Sciatic nerve (tissue), 2 donors: ENCODE measurements at places on chromosomes 3 and 15. TPM values are rescaled to one million over a fixed set of nuclear protein-coding genes. Genes with fewer than 3 reads are reported as not detected.
A peak's percentile ranks its signal among the peaks of the same experiment; 100 is the strongest.

DNA sequence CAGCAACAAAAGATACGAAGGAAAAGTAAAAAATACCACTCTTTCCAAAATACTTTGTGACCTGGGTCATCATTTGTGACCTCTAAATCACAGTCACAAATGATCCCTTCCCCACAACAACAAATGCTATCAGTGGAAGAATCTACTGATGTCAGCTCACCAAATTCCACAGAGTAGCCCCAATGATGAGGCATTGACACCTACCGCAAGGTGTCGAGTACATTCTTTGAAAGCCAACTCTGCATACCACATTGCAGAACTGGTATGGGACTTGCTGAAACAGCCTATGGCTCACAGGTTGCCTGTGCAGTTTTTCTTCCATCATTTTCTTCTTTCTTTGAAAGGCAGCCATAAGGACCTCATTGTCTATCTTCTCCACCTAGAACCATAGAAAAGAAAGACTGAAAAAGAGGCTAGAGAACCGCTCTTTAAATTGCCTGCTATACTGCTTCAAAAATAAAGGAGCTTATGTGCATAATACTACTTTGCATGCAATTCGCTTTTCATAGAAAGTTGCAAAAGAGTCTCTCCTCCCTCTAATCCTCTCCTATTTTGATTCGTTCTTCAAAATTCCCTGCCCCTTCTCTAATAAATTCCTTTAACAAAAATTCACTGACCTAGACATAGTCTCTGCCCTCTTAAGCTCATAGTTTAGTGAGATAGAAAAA lies 21.4 kb upstream of the KPNA1 start:
- DNase-seq: no peak

- no peak for DNase-seq
These were observed 23.3 kb downstream of the ST3GAL6 start for GRCh38 chr3:98786364-98787006.

DNA sequence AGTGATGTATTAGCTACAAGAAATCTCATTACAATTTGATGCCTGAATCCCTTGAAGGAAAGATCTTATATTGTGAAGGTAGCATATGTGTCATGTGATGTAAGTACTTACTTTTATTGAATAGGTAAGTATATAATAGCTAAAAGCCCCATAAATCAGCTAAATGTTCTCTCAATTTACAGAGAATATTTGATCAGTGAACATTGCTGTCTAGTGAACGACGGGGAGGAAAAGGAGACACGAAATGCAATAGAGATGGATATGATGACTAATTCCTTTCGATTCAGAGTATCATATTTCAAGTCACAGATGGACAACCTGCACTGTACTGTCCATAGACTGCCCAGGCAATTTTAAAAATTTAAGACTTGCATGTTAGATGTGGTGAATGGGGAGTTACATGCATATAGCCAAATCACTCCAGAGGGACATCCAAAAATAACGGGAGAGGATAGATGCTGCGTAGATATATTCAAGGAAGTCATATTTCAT lies 462.1 kb upstream of the CDIN1 start:
- DNase-seq: no peak

- DNase-seq: peak; percentile 82
These were observed 33.1 kb downstream of the MRAS start for GRCh38 chr3:138381413-138381901.

DNA sequence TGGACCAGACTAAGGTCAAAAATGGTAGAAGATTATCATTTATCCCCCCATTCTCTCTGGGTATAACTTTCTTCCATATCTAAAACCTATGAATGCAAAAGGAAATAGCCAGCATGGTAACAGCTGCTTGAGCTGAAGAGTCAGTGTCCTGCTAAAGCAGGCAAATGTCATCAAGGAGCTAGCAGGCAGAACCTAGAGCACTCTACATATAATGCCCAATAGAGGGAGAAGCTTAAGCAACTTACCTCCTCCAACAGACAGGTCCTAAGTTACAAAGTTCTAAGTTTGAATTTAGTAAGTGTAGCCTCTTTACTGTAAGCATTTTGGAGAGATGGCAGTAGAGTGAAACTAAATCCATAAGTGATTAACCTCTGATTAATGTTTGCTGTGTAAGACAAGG lies 7.7 kb downstream of the RAF1 start:
- no peak for DNase-seq

GRCh38 chr15:33699691-33700447 lies 268.4 kb upstream of the CHRM5 start:
- DNase-seq: no peak

DNA sequence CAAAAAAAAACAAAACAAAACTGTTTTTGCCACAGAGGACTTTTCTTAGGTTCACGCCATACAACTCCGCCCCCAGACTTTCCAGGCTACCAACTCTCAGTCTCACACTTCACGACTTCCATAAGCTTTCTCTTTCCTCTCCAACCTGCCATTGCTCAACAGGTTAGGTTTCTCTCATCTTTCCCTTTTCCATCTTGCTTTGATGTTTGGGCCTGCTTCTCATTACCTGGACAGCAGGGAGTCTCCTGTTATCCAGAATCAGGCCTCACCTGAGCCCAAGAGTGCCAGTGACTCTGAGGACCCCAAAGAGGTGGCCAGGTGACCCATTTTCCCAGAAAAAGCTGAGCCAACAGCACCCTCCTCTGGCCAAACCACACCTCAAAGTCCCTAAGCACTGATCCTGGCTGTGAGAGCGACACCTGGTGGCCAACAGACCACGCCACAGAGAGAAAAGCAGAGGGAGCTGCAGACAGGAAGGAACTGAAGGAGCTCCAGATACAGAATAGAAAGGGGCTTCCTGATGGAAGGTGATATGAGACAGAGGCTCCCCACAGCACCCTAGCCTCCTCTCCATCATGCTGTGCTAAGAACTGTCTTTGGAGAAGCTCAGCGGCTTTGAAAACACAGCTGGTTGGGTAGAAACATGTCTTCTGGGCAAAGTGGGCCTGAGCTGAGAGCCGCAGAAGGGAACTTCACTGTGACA lies 4.0 kb downstream of the CCDC51 start:
- DNase-seq: peak; percentile 92

The CD200R1 gene
- total RNA-seq: 3.2 TPM

GRCh38 chr3:63557912-63558311 lies 94.6 kb upstream of the SNTN start:
- no peak for DNase-seq

DNA sequence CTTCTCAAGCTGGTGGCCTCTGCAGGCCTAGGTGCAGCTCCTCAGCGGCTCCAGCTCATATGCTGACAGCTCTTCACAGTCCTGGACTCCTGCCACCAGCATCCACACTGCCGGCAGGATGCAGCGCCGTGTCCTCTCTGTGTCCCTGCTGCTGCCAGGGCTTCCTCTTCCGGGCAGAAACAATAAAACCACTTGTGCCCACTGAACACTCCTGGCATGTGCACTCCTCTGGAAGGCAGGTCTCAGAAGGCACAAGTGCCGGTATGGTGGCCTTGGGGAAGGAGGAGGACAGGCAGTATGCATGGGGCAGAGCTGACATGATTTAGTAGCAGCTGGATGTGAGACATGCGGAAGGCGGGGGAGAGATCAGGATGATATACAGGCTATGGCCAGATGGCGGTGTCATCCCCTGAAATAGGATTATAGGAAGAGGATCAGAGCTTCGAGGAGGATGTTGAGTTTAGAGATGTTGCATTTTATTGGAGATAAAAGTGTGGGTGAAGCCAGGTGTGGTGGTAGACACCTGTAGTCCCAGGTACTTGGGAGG lies 7.5 kb upstream of the MAN2A2 start:
- no peak for DNase-seq

DNA sequence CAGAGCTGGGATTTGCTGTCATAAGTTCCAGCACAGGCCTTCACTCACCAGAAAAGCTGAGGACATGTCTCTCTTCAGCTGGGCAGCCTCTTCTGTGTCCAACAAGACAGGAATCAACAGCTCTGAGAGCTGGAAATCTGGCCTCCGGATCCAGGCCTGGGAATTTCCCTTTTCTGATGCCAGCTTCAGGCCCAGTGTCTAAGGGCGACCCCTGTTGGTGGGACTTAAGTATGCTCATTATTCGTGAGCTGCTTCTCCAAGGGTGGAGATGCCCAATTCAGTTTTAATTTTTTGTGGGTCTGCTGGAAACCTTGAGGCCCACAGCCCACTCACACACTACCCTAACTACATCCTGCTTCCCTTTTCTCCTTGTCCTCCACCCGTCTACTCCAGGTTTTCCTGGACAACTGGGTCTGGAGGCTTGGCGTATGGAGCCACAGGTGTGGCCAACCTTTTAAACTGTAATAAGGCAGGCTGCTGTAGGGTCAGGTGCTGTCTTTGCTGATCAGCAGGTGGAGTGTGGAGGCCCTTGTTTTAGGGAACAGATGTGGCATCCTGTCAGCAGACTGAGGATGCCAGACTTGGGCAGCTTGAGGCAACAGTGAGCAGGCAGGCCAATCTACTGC lies 2.6 kb upstream of the CEMIP start:
- peak; percentile 87 for DNase-seq

DNA sequence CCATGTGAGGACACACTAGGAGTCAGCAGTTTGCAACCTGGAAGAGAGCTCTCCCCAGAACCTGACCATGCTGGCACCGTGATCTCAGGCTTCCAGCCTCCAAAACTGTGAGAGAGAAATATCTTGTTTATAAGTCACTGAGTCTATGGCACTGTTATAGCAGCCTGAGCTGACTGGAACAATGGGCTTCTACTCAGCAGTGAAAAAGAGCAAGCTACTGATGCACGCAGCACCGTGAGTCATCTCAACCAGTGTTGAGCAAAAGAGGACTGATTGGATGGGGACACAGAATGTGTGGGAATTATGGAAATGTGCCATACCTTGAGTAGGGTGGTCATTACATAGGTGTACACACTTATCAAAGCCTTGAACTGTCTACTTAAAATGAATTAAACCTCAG lies 230.4 kb downstream of the PLCL2 start:
- no peak for DNase-seq

DNA sequence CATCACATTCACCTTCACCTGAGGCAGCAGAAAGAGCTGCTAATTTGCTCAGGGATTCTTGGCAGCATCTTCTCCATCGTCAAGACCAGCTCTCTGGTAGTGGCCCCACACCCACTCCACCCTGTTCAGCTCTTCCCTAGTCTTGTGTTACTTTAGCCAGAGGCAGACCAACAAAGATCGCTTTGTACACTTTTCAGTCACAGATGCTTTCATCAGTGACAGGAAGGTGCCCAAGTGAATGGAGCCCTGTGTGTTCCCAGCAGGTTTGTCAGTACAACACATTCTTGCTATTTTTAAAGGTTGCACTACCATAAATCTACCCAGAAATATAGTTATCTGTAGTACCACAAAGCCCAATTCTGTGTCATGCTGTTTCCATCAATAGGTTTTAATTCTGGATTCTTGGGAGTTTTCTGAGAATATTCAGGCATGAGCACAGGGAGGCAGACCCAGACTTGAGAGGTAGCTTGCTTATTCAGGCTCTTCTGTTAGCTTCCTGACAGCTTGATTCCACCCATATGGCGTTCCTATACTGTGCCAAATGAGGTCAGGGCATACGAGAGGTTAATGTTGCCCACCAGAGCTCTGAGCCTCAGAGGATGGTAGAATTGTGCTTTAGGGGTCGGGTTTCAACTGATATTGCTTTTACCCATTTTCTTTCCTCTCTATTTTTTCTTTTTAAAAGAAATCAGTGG lies 109.8 kb upstream of the MANF start:
- no peak for DNase-seq

DNA sequence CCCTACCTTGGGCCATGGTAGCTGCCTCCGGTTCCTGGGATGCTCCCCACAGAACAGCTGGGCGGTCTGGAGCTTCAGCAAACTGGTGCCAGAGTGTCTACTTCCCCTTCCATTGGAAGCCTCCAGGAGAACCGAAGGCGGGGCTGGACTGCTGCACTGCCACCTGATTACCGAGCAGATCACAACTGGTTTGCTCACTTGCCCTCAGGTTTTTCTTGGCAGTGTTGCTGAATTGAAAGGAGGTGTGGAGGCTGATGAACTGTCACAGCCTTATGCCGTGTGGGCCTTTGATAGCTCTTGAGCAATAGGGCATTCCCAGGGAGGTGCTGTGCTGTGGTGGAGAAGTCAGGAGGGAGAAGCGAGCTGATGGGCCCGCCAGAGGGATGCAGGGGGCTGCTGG lies at the start of gene TGM5:
TGM5 (minus strand) TSS at position 95 of the 400 bp plus-strand sequence; CDS start at position 16, 79 bp downstream.
- no peak for DNase-seq

The GP5 gene
- 0.09 TPM for total RNA-seq

The PEX11A gene
- total RNA-seq: 6.2 TPM
